Fibroblast of skin of right biceps (primary cell): ENCODE measurements at places on chromosomes 5 and 9.

- DNase-seq, result no peak
Measured at GRCh38 chr5:57175551-57176309, 1.9 kb downstream of the GPBP1 start.

- DNase-seq, result no peak
Measured at GRCh38 chr5:17801595-17801994, 167.3 kb downstream of the TAF11L14 start.

DNA sequence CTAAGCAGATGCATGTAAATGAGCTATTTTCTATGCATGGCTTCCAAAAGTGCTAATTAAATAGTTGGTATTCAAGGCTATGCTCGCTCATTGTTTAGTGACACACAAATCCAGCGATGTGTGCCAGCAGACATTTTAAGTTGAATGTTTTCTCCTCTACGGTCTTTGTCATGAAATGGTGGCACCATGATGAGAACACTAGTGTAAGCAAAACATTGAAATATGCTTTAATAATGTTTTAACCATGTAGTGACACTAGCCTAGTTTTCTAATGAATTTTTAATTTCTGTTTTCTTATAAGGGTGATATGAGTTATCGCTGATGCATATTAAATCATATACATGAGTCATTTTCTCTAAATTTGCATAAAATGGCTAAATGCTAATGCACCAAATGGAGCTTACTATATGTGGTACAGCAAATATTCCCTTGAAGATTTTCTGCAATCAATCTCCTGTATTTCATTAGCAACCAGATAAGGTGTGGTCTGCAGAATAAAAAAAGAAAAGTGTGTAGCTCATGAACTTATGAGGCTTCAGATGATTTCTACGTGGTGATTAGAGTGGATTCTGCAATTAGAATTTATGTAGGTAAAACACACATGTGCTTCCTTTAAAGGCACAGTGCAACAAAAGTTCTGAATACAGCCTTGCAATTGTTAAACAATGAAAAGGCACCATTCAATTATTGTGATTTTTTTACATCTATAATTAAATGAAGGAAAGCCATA lies 226.6 kb downstream of the MEF2C start:
- DNase-seq, result no peak

DNA sequence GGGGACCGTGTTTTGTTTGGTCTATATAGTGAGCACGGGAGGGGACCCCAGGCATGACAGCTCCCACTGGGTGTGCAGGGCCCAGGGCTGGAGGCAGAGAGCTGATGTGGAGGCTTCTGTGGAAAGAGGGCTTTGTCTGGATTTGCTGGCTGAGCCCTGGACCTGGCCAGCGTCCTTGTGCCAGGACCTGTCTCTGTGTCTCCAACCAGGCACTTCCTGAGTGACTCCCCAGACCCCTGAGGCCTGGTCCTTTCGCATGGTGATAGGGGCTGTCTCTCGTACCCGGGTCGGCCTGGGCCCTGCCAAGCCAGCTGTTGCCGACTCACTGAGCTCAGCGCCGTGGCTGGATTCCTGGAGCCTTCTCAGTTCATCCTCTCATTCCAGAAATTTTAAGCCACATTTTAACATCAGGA lies 77.6 kb downstream of the ADAMTS2 start:
- peak; percentile 49 for DNase-seq
